Central memory CD4-positive, alpha-beta T cell (primary cell): ENCODE measurements at places on chromosomes 6 and 20.

- DNase-seq, result no peak
These were observed 4.2 kb downstream of the C6orf132 start for GRCh38 chr6:42138190-42138589.

DNA sequence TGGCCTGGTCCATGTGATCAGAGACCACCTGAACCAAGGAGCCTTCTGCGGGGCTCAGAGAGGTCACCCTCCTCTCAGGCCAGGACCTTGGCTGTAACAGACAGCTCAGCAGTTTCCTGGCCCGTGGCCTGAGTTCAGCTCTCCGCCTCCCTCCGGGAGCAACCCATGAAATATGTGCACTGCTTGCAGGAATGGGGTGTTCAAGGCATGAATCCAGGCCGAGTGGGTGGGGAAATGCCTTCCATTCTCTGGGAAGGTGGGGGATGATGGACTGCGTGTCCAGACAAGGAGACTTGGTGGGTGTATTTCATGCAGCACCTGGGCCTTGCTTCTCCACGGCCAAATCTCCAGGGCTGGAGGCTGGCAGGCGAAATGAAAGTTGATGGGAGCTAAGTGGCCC, 46.0 kb downstream of the SIRPA start:
- DNase-seq, result no peak

DNA sequence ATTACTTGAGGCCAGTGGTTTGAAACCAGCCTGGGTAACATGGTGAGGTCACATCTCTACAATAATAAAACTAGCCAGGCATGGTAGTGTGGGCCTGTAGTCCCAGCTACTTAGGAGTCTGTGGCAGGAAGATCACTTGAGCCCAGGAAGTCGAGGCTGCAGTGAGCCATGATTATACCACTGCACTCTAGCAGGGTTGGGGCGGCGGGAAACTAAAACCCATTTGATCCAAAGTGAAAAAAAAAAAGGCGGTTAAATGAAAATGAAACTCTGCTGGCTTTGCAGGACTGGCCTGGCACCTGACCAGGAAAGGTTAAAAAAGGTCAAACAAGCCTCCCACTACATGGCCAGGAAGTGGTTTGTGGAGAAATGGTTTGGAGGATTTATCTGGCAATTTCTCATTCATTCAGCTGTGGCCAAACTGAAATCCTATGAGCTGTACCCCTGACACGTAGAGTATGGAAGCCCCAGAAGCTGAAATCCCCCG, 36.6 kb downstream of the MTRES1 start:
- peak; percentile 19 for DNase-seq

GRCh38 chr6:133918208-133918930, 29.5 kb downstream of the TCF21 start:
- no peak for DNase-seq

DNA sequence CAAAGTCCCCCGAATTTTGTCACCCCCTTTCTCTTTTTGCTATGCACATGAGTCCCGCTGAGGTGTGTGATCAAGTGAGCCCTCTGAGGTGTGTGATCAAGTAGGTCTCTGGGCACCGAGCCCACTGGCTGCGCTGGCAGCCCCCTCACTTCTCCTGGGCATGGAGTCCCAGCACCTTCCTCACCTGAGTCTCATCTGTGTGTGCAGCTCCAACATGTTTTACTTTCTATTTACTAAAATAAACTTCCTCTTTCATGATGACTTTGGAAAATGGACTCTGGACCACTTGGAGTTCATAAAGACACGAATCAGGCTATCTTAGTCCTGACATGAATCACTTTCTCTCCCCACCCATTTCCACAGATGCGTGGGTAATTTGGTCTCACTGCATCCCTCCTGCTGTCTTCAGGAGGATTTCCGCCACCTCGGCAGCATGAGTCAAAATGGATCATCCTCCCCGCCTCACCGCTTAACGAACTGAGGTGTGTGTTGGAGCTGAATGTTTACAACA, 39.8 kb downstream of the PRDM1 start:
- peak; percentile 22 for DNase-seq

GRCh38 chr20:8161264-8162071, 29.4 kb downstream of the PLCB1 start:
- no peak for DNase-seq

DNA sequence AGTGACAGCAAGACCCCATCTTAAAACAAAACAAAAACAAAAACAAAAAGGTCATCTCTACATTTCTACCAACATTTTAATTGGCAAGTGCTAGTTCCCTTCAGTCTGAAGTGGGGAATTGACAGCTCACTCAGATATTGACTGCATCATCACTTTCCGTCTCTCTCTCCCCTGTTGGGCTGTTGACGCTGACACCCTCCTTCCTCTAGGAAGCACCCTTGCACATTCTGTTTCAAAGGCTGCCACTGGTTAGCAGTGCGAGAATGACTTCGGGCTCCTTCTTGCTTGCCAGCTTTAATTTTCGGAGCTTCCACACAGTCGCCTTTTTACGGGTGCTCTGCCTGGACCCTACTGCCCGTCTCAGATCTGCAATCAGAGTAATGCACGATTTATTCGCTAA, 96.6 kb upstream of the INSM1 start:
- DNase-seq, result no peak

- no peak for DNase-seq
These were observed at the start of gene OLIG3 for GRCh38 chr6:137494281-137494987. Gene OLIG3 (minus strand): TSS chr6:137494394. CDS start chr6:137494170, 224 bp downstream.

DNA sequence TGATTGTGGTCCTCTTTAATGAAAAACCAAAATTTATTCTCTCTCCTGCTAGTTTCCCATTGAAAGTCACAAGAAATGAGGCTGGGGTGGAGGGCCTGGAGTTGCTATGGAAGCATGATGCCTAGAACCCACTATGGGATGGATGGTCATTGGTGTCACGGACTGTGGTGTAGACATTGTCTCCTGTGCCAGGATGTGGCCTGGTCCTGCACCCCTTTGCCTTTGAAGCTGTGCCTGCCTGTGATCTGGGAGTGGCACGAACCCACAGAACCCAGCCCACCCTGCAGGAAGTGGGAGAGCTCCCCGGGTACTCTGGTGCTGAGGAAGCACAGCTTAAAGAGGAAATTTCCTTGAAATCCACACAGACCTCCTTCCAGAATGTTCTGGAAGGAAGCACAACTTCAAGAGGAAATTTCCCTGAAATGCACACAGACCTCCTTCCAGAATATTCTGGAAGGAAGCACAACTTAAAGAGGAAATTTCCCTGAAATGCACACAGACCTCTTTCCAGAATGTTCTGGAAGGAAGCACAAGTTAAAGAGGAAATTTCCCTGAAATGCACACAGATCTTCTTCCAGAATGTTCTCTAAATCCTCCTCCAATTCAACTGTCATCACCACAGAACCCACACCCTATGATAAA, 105.6 kb downstream of the CDH26 start:
- DNase-seq, result no peak

GRCh38 chr6:129446272-129447197, 263.4 kb downstream of the ARHGAP18 start:
- no peak for DNase-seq

DNA sequence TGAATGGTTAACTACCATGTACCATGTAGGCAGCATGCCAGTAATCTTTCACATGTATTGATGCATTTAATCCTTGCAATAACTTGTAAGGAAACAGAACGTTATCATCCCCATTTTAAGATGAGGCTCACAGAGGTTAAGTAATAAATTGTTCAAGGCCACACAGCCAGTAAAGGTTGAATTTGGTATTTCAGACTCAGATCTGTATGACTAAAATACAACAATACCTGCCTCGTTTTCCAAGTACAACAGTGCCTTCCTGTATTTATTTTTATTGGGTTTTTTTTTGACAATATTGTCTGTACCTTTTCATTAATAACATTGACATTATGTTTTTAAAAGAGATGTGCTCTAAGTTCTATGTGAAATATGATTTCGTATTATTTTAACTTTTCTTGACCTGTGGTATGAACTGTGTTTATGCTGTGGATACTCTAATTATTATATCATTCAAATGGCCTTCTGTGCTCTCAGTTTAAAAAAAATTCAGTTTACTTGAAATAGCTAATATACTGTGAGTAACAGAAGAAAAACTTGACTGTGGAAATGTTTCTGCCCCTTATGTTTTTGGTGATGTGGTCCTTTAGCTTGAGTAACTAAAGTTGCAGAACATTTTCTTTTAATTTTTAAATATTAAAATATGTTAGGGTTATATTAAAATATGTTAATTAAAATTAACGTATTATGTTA, 39.7 kb downstream of the XRN2 start:
- DNase-seq, result no peak

DNA sequence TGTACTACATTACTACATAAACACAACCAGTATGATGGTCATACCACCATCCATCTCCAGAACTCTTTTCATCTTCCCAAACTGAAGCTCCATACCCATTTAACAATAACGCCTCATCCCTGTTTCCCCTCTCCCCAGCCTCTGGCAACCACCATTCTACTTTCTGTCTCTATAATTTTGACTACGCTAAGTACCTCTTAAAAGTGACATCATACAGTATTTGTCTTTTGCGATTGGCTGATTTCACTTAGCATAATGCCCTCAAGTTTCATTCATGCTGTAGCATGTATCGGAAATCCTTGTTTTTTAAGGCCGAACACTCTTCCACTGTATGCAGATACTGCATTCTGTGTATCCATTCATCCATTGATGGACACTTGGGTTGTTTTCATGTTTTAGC, 29.7 kb downstream of the GABRR1 start:
- DNase-seq, result no peak

GRCh38 chr20:611843-612185, 1.7 kb upstream of the TCF15 start:
- no peak for DNase-seq

DNA sequence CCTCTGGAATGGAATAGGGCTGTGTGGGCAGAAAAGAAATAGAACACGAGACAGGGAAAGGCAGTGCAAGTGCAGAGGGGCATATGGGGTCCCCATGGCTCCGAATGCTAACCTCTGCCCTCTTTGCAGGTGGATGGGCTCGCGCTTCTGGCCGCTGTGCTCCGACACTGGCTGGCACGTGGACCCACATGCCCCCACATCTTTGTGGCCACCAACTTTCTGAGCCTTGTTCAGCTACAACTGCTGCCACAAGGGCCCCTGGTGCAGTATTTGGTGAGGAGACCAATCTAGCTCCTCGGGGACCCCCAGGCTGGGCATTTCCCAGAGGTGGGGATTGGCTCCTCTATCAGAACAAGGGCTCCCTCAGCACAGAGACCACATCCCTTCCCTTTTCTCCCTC, 1.1 kb upstream of the SAPCD1 start:
- no peak for DNase-seq

DNA sequence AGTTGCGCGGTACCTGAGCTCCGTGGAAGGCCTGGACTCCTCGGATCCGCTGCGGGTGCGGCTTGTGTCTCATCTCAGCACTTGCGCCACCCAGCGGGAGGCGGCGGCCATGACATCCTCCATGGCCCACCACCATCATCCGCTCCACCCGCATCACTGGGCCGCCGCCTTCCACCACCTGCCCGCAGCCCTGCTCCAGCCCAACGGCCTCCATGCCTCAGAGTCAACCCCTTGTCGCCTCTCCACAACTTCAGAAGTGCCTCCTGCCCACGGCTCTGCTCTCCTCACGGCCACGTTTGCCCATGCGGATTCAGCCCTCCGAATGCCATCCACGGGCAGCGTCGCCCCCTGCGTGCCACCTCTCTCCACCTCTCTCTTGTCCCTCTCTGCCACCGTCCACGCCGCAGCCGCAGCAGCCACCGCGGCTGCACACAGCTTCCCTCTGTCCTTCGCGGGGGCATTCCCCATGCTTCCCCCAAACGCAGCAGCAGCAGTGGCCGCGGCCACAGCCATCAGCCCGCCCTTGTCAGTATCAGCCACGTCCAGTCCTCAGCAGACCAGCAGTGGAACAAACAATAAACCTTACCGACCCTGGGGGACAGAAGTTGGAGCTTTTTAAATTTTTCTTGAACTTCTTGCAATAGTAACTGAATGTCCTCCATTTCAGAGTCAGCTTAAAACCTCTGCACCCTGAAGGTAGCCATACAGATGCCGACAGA, 9.9 kb downstream of the HEY2 start:
- no peak for DNase-seq

DNA sequence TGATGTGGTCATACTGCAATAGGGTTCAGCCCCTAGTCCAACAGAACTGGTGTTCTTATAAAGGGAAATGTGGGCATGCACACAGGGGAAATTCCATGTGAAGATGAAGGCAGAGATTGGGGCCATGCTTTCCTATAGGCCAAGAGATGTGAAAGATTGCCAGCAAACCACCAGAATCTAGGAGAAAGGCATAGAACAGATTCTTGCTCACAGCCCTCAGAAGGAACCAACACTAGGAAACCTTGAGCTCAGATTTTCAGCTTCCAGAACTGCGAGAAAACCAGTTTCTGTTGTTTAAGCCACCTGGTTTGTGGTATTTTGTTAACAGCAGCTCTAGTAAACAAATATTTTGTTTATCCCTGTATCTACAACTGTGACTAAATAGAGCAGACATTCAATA, 197.6 kb upstream of the CITED2 start:
- DNase-seq, result no peak

GRCh38 chr6:10418361-10418861, 3.5 kb upstream of the TFAP2A start:
- no peak for DNase-seq

DNA sequence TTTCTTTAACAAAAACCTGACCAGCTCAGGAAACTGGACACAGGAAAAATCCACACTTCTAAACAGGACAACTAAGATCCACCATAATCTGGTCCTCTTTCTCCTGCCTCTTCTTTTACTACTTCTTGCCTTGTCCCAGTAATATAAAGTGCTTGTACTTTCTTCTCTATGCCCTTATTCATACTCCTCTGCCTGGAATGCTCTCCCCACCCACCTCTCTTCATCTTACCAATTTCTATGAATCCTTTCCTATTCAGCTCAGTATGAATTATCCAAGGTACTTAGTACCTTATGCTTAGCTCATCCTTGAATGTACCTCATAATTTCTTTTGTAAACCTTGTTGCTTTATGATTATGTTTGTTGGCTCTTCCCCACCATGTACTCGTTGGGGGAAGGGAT, 159.4 kb downstream of the CDK19 start:
- DNase-seq, result no peak

DNA sequence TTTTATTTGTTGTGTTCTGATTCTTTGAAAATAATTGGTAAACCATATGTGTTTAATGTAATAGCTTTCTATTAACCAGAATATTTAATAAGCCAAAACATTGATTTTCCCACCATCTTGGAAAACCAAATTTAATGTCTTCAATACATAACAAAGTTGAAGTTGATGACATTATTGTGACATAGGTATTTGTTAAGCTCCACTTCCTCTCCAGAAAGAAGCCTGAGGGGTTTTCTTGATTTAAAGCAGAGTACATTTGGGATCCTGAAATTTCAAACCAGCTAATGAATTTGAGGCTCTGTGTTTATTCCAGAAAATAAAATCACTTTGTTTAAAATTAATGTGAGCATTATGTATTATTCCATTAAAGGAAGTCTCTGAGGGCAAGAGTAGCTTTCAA, 106.3 kb downstream of the PERP start:
- DNase-seq, result no peak
